Mesendoderm (in vitro differentiated cells): ENCODE measurements at places on chromosomes 2 and 18.
A peak's percentile ranks its signal among the peaks of the same experiment; 100 is the strongest.

DNA sequence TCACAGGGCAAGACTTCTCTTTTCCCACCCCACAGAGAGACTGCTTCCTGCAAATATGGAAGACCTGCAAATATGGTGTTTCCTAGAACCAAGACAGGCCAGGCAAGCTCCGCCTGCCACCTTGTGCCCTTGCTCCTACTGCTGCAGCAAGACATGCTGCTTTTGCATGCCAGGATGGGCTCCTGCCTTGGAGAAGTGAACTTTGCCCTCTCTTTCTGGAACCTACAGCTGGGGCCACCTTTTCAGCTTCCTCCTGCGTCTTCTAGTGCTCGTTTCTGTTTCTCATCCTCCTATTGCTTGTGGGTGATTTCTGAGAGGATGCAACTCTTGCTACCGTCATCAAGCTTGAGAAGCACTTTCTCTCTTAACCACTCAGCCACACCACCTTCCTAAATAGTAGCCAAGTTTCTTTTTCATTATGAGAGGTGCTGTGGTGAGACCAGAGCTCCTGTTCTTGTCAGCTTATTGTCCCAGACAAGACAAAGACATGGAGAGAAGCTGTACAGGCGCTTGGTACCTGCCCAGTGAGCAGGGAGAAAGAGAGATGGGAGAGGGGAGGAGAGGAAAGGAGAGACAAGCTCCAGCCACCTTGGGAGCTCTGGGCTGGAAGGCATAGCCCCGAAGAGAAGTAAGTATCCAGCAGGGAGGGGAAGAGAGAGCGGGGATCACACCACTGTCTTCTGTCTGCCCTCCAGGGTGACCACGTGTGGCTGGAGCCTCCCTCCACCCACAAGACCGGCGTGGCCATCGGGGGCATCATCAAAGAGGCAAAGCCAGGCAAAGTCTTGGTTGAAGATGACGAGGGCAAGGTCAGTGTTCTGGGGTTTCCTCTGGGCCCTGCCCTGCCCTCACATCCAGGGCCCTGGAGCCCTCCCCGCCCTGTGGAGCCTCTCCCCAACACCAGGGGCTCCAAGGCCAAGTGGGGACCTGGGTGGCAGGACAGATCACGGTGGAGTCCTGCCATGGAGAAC lies 28.3 kb downstream of the MYO7B start:
- no peak for DNase-seq

- DNase-seq: peak; percentile 67
These were observed 45.9 kb upstream of the ASAP2 start for GRCh38 chr2:9160732-9161131.

DNA sequence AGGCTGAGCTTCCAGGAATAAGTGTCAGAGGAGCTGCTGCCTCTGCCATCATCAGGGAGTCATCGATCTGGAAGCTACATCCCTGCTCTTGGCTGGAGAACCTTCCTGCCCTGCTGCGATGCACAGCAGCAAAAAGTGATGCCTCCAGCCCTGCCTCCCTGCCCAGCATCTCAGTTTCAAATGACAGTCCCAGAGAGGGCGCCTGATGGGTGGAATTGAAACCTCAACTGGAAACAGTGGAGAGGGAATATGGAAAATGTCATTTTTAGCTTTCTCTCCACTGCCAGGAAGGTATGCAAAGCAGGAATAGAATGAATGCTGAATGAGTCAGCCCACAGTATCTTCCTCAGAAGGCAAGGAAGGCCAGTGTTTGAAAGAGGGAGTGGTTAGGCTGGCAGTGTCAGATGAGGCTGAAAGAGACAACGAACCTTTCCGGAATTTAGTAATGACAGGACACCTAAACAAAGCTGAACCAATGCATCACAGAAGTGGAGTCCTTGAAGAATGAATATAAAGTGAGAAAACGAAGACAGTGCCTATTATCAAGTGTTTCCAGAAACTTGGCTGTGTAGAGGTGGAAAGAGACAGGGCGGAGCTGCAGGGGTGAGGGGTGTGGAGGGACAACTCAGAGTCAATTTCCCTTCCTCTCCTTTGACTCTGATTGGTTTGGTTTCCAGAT lies 153.9 kb upstream of the NDUFV2 start:
- DNase-seq: peak; percentile 86

DNA sequence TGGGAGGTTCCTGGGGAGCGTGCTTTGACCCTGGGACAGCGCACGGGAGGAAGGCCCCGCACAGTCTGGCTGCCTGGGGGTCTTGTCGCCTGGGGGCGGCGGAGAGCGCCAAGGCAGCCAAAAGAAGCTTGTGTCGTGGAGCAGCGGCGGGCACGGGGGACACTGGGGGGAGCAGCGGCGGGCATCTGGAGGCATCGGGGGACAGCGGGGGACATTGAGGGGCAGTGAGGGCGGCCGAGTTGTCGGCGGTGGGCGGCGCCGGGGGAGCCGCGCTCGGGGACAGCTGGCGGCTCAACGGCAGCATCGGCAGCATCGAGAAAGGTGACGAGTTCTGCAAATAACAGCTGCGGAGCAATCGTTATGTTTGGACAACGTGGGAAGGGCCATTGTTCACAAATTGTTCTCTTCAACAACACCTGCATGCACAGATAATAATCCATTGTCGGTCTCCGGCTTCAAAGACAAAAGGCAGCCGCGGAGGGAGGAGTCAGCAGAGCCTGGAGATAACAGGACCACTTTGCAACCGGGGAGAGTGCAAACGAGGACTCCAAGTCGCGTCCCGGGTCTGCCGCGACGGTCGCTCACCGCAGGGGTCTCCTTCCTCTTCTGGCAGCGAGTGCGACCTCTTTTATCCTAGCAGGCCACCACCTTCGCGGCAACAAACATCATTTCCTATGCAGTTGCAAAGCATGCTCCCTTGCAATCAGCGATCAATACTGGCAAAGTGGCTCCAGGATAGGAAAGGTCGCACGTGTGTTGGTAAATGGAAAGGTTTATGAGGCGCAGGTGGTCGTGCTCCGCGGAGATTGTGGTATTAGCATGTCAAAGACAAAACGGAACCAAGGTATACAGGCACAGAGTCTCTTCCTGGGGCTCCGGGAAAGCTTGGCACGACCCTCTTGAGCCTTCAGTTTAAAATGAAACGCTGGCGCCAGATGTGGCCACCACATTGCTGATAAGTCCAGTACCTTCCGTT lies 132.3 kb upstream of the DLX2 start:
- DNase-seq: peak; percentile 90

GRCh38 chr2:224058048-224058775 lies 19.1 kb upstream of the SERPINE2 start:
- DNase-seq: no peak

DNA sequence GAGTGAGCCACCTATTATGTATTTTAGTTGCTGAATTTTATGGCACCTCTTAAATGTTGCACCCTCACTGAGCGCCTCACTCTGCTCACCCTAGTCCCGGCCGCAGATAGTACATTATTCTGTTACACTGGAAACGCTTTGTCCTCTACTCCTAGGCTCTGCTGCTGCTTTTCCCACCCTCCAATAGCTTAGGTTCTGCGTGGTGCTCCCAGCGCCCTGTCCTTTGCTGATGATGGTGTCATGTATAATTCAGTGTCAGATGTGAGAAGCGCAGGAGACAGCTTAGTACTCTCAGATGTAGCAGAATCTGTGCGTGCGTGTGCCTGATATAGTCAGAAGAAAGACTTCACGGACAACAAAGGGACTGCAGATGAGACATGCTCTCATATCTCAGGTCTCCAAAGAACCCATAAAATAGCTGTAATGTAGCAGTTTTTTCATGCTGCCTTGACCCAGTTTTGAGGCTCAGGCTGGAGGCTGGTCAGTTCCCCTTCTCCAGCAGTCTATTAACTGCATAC lies 1.4 kb upstream of the REEP1 start:
- DNase-seq: no peak
